ENCODE measurements at places on chromosomes 6 and 20. TPM values are rescaled to one million over a fixed set of nuclear protein-coding genes. Genes with fewer than 3 reads are reported as not detected.
A peak's percentile ranks its signal among the peaks of the same experiment; 100 is the strongest.

METTL24 gene
- not detected for total RNA-seq

DEFB113 gene
- not detected for total RNA-seq

SLC17A5 gene
- 3.7 TPM for total RNA-seq

PLAGL1 gene
- 17.9 TPM for total RNA-seq

POU3F2 gene
- total RNA-seq, result not detected

- no peak for ATAC-seq
Observed at GRCh38 chr20:2688041-2688591, 4.5 kb upstream of the EBF4 start.

GRCh38 chr6:33700391-33701050 is 11.0 kb downstream of the UQCC2 start:
- peak; percentile 68 for ATAC-seq

GRCh38 chr6:10763006-10763405 is 15.4 kb downstream of the TMEM14B start:
- ATAC-seq, result no peak

DNA sequence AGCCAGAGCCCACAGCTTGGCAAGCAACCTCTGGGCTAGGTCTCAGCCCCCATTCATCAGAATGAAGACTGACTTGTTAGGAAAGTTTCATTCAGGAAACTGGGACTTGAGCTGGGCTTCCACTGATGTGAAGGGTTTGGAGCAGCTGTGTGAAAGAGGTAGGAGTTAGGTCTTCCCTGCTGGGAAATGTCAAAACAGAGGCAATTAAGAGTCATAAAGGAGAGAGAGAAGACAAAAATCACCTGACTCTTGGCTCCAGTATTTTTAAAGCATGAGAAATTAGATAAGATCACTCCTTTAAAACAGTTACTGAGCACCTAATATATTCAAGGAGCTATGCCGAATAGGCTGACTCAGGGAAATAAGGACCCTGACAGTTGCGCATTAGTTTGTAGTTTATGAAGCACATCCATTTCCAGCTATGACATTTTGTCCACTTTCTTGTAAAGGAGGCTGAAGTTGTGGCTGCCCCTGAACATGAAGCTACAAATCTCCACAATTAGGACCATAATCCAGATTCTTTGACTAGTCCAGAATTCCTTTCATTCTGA is 3.9 kb upstream of the TRIM40 start:
- no peak for ATAC-seq

GRCh38 chr20:50690650-50691572 is at the start of gene RIPOR3:
TSS of gene RIPOR3 (minus strand) at chr20:50691542. CDS start at chr20:50691128, 414 bp downstream.
- ATAC-seq, result peak; percentile 29

DNA sequence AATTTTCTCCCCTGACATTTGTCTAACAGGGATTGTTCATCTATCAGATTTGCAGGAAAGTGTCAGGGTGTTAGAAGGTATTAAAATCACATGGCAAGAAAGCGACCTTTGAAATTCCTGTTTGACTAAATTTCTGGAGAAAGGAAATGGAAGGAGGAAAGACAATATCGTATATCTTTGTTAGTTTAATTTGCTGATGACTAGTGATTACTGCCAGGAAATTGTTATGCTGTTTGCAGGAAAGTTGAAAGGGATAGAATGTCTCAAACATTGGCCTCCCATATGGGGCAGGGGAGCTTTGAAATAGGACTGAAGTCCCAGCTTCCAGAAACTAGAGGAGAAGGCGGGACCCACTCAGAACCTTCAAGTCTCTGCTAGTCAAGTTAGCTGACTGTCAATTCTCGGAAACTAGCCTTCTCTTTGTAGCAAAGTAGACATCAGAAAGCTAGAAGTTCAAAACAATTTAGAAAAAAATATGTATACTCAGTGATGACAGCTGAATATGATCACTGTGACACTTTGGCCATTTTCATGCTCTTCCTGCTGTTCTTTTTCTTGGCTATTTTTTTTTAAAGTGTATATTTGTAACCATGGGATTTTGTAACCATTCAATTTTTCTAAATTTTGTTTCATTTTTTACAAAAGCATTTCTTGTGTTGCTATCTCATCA is 53.4 kb upstream of the RALGAPA2 start:
- no peak for ATAC-seq

- ATAC-seq, result no peak
Observed at GRCh38 chr6:128305976-128306375, 214.4 kb downstream of the PTPRK start.

- ATAC-seq, result peak; percentile 68
Observed at GRCh38 chr20:34824806-34825529, 483 bp downstream of the NCOA6 start.

- no peak for ATAC-seq
Observed at GRCh38 chr20:42775866-42776265, 413.8 kb downstream of the PTPRT start.

DNA sequence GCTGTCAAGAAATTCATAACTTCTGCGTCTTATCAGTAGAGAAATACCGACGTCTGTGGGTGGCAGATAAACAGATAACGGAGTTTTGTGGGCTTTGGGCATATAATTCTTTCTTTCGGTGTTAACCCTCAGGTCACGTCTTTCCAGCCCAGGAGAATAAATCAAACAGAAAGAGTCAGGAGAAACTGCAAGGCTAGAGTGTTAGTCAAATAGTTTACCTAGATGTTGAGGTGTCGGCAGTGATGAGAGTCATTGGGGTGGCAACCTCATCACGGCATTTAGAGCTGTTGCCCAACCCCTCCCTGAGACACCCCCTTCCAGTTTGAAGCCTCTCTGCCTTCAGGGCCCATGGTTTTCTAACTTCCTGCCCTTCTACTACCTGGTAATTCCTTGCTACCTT is 49.5 kb downstream of the ADTRP start:
- no peak for ATAC-seq

Measured in esophagus mucosa (tissue), 1 donor.